Activated naive CD4-positive, alpha-beta T cell treated with Interleukin-2 at 50 U/mL for 16 hours (primary cell): ENCODE measurements at places on chromosomes 13 and 19.

DNA sequence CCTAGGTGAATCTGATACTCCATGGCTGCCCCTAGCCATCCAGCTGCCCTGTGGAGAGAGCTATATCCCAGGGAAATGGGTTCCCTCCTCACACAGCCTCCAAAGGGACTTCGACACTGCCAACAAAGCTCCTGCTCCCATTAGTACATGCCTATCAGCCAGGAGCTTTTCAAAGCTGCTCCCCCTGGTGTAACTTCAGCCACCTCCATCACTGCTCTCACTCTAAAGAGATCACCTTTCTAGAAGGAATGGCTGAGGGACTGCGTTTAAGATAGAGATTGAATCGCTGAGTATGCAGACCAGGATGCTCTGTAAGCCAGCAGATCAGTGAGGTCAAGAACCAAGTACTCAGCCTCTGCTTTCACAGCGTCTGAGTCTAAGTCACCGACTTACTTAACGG, 213.7 kb downstream of the NALCN start:
- no peak for DNase-seq

DNA sequence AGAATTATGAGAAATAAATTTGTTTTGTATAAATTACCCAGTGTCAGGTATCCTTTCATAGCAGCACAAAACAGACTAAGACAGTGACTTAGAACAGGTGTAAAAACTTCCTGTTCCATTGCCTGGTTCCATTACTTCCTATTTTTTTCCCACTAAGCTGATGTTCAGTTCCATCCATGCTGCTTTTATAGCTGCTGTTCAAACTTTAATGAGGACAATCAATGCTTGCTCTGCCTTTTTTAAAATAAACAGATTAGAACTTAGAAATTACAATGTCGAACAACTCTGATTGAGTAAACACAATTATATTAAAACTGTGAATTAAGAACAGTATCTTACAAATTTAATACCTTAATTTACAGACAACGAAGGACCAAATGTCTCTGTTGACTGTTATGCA, 818.9 kb downstream of the OLFM4 start:
- DNase-seq = no peak

GRCh38 chr13:48281556-48281955, 22.0 kb upstream of the RB1 start:
- no peak for DNase-seq

- no peak for DNase-seq
Measured at GRCh38 chr13:51681037-51681678, 96.9 kb downstream of the WDFY2 start.

- DNase-seq = no peak
Measured at GRCh38 chr13:99909836-99910619, 61.5 kb downstream of the ZIC5 start.

GRCh38 chr19:2394442-2395292, 32.7 kb downstream of the TIMM13 start:
- DNase-seq = no peak

DNA sequence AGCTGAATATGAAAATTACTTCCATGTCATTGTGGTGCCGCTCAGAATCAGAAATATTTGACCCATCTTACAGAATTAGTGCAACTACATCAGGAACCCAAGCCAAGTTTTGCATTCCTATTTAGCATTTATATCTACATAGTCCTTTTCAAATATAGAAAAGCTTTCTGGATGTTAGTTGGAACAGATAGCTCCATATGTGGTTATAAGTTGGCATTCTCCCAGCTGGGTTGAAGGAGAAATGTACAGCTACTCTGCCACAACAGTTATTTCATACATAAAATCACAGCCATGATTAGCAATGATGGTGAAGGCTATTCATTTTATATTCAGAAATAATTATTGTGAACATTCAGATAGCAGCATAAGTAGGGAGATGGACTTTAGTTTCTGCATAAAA, 28.2 kb downstream of the HPN start:
- DNase-seq = no peak

GRCh38 chr19:15456871-15457700, 7.3 kb downstream of the RASAL3 start:
- no peak for DNase-seq

GRCh38 chr19:13024126-13024950, 29.1 kb downstream of the NFIX start:
- DNase-seq = no peak

DNA sequence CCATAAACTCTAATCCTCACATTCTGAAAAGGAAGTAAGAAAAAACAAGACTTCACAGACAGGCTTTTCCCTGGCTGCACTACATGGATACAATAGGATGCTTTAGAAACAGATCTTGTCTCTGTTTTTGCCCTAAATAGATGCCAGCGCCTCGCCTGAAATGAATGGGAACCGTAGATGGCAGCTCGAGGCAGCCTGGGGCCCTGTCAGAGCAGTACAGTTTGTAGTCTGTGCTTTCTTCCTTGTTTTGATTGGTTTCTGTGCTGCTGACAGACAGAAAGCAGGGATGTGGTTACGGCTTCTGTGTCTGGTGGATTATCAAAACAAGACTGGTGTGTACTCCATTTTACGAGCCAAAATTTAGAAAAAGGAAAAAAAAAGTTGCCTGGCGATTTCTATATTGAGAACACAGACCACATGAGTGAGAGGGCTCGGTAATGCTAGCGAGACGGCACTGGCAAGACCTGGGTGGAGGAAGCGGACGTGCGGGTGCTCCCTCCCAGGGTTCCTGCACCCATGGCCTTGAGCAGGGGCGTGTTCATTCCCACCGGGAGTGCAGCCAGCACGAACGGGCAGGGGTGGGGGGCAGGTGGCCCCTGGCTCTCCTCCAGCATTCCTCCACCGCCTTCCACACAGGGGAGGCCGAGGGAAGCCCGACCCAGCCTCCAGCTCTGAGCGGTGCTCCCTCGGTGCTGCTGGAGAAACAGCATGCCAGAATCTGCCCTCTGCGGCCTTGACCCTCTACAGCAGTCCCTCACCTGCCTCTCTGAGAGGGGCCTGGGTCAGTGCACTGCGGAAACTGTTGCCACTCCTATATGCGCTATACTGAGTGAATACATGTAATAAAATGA, 37.6 kb upstream of the C1QTNF9 start:
- DNase-seq = peak; percentile 60

GRCh38 chr19:55962186-55962585, 14.6 kb downstream of the NLRP8 start:
- DNase-seq = no peak

DNA sequence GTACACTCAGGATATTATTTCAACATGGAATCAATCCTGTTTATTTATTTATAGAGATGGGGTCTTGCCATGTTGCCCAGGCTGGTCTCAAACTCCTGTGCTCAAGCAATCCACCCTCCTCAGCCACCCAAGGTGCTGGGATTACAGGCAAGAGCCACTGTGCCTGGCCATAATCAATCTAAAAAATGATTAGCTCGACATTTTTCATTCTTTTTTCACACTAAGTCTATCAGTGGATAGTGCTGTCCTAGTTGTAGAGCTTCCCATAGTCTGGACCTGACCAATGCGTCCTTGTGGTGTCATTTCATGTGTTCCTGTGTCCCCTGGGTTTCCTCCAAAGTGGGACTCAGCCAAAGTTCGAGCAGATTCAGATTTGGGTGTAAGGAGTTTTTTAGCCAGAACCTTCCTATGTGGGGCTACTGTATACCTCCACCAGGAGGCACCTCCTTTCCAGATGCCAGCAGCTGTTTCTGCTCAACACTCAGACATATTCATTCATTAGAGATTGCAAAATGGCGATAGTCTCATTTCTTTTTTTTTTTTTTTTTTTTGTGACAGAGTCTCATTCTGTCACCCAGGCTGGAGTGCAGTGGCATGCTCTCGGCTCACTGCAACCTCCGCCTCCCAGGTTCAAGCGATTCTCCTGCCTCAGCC, 61.1 kb downstream of the MAP4K1 start:
- DNase-seq = no peak

DNA sequence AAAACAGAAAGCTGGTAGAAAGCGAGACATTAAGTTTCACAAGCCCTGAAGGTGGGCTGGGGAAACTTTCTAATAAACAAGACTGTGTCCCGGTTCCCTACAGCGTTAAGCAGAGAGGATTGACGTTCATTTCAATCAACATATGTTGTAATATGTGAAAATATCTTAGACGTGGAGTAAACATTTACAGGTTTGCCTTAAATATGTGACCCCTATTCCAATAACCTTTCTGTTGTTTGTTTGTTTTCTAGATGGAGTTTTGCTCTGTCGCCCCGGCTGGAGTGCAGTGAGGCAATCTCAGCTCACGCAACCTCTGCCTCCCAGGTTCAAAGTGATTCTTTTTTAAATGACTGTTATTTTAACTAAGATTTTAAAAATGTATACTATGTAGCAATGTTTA, 526.2 kb downstream of the SUCLA2 start:
- no peak for DNase-seq

- DNase-seq = no peak
Measured at GRCh38 chr13:66532845-66533244, 697.3 kb downstream of the PCDH9 start.

DNA sequence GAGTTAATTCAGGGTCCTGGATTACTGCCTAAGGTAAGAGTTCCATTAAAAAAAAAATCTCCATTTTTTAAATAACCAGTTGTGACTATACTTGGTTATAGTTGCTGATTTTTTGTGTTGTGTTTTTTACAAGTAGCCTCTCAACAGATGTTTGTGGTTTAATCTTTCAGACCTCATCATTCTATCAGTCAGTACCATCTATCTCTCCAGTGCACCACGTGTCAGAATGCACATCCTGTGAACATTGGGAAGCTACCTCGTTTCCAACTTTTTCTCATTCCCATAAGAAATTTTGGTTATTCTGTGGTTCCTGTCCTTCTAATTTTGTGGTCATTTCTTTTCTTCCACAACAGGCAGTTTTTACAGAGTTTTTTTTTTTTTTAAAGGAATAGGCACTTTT, 39.2 kb downstream of the WDFY2 start:
- DNase-seq = no peak

GRCh38 chr13:95679722-95680121, 2.8 kb downstream of the DNAJC3 start:
- DNase-seq = no peak

- DNase-seq = no peak
Measured at GRCh38 chr13:30113551-30113950, 193.8 kb downstream of the KATNAL1 start.

GRCh38 chr13:104954210-104954609, 1581.3 kb downstream of the EFNB2 start:
- DNase-seq = no peak

DNA sequence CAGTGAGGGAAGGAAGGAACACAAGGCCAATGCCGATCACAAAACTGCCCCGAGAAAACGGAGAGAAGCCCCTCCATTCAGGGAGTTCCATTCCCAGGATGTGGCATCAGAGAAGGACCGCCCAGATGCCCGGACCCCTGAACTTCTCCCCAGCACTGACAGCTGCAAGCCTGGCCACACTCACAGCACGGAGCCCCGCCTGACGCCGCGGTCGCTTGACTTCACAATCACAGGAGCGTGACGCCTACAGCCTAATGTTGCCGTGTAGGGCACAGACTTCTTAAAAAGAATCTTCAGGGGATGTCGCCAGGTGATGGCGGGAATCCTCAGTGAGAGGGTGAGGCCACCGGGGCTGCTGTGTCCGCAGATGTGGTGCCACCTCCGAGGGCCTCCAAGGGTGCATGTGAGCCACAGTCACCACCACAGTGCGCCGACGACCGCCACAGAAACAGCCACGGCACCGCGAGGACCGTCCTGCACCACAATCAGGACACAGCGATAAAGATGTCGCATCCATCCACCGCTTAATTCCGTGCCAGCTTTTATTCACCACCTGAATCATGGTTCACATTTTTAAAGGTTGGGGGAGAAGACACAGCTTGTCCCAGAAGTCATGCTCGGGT, 77.2 kb downstream of the SPACA7 start:
- no peak for DNase-seq

DNA sequence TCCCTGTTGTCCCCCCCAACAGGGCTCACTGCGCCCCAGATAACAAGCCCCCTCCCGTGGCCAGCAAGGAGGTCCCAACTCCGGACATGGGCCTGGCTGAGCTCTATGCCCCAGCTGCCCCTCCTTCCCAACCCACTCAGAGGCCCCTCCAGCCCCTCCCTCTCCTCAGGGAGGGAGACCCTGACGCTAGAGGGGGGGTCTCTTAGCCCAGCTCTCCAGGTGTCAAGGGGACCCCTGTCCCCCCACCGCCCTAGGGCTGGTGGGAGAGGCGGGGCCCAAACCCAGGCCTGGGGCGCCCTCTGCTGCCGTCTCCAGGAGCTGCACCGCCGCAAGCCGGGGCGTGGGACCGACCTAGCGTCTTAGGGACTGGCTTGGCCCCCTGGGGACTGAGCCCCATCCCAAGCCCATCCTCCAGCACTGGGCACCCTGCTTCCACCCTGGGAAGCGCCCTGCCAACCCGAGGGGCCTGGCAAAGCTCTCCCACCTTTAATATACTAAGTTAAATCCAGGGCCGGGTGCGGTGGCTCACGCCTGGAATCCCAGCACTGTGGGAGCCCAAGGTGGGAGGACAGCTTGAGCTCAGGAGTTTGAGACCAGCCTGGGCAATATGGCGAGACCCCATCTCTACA, 1.4 kb downstream of the GRIN3B start:
- DNase-seq = peak; percentile 76

GRCh38 chr19:7337380-7338194, 11.2 kb upstream of the ARHGEF18 start:
- DNase-seq = peak; percentile 17

GRCh38 chr13:23541221-23541824, 28.9 kb upstream of the TNFRSF19 start:
- no peak for DNase-seq

GRCh38 chr13:59677966-59678814, 485.5 kb downstream of the DIAPH3 start:
- DNase-seq = no peak

- no peak for DNase-seq
Measured at GRCh38 chr19:682678-683320, 6.6 kb downstream of the FSTL3 start.
